ENCODE measurements at places on chromosomes 11 and 22.

DNA sequence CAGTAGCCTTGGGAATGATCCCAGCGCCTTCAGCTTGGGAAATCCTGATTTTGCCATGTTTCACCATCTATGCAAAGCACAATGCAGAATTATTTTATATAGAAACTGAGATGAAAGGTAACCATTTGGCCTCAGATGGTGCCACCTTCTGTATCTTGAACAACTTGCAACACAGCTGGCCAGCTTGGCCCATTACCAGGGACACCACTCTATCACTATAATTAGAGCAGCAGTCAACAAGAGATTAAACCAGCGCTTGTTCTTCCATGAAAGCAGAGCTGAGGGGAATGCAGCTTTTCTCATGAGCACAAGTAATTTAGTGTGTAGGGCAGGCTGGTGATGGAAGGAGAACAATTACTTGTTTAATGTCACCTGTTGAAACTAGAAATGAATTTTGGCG, 6.7 kb upstream of the ZDHHC13 start:
- no peak for DNase-seq

- DNase-seq: no peak
Observed at GRCh38 chr11:112453601-112454577, 193.2 kb upstream of the PLET1 start.

DNA sequence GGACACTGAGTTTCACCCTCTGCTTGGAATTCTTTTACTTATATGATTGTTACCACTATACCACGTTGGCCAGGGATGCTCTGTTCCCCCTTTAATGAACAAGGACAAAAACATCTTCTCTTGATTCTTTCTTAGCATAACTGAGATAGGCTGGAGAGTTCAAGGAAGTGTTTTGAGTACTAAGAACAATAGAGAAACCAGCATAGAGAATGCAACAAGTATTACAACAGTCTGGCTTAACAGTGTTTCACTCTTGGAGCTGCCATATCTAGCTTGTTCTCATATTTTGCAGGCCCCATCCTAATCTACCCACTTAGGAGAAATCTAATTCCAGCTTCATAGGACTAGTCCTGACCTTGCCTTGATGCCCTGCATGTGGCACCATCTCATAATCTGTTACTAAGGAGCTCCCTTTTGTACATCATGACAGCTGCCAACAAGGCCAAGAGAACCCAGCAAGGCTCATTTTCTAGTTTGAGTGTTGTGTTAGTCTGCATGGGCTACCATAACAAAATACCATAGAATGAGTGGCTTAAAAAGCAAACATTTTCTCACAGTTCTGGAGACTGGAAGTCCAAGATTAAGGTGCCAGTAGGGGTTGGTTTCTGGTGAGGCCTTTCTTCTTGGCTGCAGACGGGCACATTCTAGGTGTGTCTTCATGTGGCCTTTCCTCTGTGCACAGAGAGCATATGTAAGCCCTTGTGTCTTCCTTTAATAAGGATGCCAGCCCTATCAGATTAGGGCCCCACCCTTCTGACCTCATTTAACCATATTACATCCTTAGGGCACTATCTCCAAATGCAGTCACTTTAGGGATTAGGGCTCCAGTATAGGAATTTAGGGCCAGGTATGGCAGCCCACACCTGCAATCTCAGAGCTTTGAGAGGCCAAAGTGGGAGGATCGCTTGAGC, 37.8 kb downstream of the PACS1 start:
- DNase-seq: no peak

- DNase-seq: no peak
Observed at GRCh38 chr11:43549624-43550023, 130.9 kb upstream of the HSD17B12 start.

GRCh38 chr11:15830741-15831428, 525.5 kb downstream of the SOX6 start:
- DNase-seq: no peak

DNA sequence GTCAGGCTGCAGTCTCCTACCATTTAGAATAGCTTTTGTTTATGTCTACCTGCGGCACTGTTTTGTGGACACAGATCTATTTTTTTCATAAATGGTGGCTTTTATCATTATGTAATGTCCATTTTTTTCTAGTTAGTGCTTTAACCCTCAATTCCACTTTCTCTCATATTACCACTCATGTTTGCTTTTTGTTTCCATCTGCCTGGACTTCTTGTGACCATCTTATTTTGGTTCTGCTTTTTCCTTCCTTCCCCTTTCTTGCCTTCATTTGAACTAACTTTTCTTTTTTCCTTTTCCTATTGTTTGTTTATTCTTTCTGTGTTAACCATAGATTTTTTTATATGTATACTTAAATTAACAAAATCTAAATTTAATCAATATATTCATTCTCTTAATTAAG, 98.5 kb upstream of the SLC22A12 start:
- no peak for DNase-seq

GRCh38 chr11:59283311-59283710, 70.6 kb upstream of the MPEG1 start:
- DNase-seq: no peak

GRCh38 chr22:37177221-37177620, 10.8 kb downstream of the C1QTNF6 start:
- DNase-seq: no peak

DNA sequence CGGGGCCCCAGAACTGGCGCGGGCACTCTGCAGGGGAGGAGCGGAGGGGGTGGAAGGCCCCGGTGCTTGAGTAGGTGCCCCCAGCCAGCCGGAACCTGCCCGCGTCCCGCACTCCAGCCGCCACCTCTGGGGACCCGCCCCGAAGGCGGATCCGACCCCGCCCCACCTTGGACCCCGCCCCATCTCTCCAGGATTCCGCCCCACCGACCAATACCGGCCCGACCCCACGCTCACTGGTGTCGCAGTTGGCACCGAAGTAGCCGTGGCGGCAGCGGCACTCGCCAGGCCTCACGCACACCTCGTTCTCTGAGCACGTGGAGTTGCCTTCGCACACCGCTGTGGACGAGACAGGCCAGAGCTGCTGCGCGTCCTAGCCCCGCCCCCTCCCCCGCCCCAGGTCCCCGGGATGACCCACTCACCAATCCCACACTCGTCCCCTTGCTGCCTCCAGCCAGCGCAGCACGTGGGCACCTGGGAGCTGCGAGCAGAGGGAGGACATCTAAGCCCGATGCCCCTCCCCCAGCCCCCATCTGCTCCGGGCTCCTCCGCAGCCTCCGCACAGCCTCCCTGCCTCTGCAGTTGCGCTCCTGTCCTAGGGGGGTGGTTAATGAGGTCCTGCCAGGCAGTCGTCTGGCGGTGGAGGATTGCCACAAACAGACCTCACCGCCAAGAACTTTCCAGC, 6.0 kb downstream of the SCARF2 start:
- DNase-seq: no peak

DNA sequence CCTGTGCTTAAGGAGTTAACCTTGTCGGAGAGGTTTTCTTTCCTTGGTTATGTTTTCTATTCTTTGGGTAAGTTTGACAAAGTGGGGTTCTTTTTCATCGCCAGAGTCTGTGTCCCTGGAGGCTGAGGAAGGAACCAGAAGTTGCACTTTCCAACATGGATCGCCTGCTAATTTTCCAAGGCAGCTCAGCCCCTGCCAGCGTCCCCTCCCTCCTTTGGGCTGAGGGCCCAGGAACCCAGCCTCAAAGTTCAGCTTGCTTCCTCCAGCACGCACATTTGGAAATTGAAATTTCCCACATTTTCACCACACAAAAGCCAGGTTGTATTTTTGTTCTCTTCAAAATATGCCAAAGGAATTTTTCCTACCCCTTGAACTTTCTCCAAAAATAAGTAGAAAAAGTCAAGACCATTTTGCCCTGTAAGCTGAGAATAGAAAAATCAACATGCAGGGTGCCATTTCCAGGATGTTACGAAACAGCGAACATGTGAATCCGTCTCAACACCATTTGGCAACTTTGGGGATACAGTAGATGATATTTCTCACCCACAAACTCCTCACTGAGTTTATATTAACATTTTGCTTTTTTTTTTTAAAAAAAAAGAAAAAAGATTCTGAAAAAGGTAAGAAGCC, 343.5 kb downstream of the TENM4 start:
- DNase-seq: no peak

GRCh38 chr11:68976095-68976494, 4.7 kb downstream of the MRGPRD start:
- no peak for DNase-seq

GRCh38 chr11:121406291-121406690, 45.8 kb upstream of the SORL1 start:
- no peak for DNase-seq

- no peak for DNase-seq
Observed at GRCh38 chr11:14065141-14065540, 102.6 kb downstream of the SPON1 start.

All from NCI-H2107 (cell line).